ENCODE measurements at places on chromosomes 3 and 15.

DNA sequence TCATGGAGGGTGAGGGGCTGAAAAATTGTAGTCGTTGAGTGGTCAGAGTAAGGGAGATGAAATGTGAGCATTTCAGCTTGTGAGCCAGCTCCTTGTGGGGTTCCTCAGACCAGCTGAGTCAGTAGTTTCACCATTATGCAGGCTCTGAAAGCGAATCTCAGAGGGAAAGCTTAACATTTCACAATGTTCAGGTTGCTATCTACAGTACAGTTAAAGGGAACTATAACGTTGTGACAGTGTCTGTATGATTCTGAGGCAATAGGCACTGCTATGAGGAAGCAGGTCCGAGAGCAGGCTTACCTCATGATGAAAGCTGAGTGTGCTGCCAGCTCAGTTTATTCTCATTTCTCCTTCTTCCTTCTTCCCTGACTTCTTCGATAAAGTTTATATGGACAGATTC, 469.6 kb downstream of the EDEM1 start:
- no peak for DNase-seq

GRCh38 chr3:73839032-73839431, 214.3 kb upstream of the PDZRN3 start:
- no peak for DNase-seq

GRCh38 chr3:10554236-10554611, 48.8 kb upstream of the ATP2B2 start:
- no peak for DNase-seq

GRCh38 chr15:65952391-65953053, 83.2 kb downstream of the RAB11A start:
- no peak for DNase-seq

DNA sequence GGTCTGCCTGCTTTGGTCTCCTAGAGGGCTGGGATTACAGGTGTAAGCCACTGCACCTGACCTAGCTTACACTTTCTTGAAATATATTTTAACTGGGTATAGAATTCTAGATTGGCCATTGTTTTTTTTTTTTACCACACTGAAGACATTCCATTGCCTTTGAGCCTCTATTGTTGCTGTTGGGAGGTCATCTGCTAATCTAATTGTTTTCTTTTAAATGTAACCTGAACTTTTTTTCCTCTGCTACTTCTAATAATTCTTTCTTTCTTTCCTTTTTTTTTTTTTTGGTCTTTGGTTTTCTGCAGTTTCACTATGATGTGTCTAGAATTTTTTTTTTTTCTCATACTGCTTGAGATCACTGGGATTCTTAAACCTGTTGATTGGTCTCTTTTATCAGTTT, 28.1 kb downstream of the ERICH6 start:
- DNase-seq, result no peak

DNA sequence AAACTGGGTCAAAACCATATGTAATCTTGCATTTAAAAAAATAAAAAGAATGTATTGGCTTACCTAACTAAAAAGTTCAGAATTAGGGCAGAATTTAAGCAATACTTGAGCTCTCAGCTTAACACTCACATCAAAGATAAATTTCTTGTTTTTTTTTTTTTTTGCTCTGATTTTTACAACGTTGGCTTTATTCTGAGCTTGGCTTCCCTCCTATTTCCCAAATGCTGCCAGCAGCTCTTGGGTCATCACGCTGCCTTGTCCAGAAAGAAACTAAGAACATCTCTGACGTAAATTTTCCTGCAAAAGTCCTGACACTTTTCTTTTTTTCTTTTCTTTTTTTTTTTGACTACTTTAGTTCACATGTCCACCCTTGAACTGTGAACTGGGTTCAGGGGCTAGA, 150.6 kb upstream of the TGFBR2 start:
- DNase-seq, result no peak

GRCh38 chr3:56468184-56469106, at the start of gene ERC2:
Gene ERC2, minus strand, starts transcription at chr3:56468467.
- DNase-seq, result peak; percentile 20

DNA sequence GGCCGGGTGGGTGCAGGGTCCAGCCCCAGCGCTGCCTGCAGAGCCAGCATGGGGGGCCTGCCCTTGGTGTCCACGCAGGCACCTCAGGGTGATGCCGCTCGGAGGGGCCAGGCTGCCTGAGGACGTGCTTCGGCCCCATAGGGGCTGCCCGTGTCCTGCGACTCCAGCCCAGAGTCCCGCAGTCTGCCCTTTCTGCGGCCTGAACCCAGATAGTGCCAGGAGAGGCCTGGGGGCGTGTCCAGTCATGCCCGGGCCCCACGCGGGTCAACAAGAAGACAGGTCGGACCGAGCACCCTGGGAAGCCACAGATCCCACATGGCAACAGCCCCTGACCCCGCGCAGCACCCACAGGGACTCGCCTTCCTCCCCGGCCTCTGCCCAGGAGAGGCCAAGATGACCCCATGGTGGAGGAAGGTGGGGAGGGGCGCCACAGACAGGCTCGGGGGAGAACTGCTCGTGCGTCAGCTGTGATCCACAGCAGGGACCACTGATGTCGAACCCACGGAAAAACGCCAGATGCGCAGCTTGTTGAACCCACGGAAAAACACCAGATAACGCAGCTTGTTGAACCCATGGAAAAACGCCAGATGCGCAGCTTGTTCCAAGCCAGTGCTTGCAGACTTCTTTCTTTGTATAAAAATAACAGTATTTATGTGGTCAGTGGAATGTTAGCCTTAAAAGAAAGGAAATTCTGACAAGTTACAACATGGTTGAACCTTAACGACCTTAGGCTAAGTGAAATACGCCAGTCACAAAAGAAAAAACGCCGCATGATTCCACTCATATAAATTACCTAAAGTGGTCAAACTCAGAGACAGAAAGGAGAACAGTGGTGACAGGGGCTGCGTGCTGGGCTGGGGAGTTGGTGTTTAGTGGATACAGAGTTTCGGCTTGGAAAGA, 28.5 kb downstream of the CYFIP1 start:
- DNase-seq, result no peak

DNA sequence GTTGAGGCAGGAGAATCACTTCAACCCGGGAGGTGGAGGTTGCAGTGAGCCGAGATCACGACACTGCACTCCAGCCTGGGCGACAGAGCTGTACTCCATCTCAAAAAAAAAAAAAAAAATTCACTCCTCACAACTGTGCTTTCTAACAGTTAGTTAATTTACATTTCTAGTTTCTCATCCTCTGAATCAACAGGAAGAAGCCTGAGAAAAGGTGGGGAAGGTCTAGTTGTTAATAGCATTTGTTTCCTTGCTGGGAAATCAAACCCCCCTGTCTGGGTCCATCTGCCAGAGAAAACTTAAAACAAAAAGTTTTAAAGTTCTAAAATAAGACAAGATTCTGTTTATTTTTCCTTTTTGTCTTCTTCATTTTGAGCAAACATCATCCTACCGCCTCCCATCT, 62.3 kb downstream of the TMEM39A start:
- DNase-seq, result no peak

GRCh38 chr3:14307656-14308302, 94.6 kb upstream of the SLC6A6 start:
- DNase-seq, result no peak

DNA sequence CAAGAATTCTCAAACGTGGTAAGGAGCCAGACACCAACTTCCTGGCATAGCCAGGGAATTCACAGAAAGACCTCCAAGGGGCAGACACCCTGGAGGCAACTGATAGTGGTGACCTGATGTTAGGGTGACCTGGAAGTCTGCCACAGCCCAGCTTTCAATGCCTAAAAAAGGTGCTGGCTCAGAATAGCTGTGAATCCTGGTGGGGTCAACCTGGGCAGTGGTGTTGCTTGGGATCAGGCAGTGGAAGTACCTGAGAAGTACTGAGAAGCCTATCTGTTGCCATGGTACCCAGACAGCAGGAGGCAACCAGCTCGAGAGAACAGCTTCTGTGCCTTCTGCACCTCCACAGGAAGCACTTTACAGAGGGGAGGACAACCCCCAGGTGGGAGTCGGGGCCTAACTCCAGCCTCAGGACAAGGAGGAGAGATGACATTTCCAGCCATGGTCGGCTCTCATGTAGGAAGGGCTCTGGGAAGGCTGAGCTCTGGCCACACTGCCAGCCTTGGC, 55.4 kb upstream of the LARS2 start:
- DNase-seq, result no peak

GRCh38 chr15:45439521-45440260, 61.3 kb upstream of the GATM start:
- DNase-seq, result no peak

- DNase-seq, result no peak
These were observed 32.7 kb upstream of the PLSCR5 start for GRCh38 chr3:146637871-146638270.

- DNase-seq, result peak; percentile 28
These were observed 39.0 kb upstream of the CBLB start for GRCh38 chr3:105907777-105908176.

DNA sequence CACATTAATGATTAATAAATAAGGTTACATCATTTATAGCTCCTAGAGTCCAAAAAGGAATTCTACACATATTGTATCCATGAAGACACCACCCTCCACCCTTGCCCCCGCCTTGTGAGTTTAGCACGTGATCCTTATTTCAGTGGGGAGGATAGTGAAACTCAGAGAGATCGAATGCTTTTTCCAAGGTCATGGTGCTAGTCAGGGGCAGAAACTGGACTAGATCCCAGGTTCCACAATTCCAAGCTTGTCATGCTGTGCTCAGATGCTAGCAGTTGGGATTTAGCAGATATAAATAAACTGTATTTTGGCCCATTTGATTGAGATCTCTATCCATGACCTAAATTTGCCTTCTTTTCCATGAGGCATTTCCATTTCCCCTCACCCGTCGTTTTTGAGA, 227.4 kb upstream of the THRB start:
- peak; percentile 13 for DNase-seq

DNA sequence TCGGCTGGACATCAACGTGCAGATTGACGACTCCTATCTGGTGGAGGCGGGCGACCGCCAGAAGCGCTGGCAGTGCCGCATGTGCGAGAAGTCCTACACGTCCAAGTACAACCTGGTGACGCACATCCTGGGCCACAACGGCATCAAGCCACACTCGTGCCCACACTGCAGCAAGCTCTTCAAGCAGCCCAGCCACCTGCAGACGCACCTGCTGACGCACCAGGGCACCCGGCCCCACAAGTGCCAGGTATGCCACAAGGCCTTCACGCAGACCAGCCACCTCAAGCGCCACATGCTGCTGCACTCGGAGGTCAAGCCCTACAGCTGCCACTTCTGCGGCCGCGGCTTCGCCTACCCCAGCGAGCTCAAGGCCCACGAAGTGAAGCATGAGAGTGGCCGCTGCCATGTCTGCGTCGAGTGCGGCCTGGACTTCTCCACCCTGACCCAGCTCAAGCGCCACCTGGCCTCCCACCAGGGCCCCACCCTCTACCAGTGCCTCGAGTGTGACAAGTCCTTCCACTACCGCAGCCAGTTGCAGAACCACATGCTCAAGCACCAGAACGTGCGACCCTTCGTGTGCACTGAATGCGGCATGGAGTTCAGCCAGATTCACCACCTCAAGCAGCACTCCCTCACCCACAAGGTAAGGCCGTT, 34.2 kb downstream of the IDH2 start:
- no peak for DNase-seq

- DNase-seq, result no peak
These were observed 4.9 kb upstream of the ENTPD3 start for GRCh38 chr3:40381904-40382616.

- no peak for DNase-seq
These were observed 47.2 kb upstream of the IREB2 start for GRCh38 chr15:78390826-78391225.

- no peak for DNase-seq
These were observed 108.5 kb downstream of the TNIK start for GRCh38 chr3:171351676-171352075.

DNA sequence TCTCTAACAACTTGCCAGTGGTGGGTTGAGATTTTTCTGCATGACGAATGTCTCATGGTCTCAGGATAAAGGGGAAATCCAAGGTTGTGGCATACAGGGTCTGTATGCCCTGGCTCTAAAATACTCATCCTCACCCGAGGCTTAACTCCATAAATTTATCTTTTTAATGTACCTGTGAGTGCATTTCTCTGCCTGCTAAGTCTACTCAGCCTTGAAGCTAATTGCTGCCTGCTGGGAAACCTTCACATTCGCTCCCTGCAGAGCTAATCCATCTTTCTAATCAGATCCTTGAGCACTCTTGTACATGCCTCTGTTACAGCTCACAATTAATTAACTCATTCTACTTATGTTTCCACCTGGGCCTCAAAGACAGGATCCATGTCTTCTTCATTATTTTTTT, 93.8 kb downstream of the CMSS1 start:
- DNase-seq, result no peak

DNA sequence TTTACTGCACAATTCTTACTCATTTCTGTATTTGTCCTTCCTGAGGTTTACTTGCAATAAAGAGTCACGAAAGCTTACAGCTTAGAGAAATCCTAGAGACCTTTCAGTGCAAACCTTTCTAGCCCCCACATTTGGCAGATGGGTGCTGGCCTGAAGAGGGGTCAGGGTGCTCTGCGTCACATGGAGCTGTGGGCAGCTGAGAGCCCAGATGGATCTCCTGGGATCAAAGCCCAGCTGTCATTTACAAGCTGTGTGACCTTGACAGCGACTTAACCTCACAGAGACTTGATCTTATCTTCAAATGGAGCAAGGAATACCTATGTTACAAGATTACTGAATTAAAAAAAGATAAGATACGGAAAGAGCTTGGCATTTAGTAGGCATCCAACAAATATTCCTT, 24.0 kb upstream of the RAF1 start:
- DNase-seq, result no peak

DNA sequence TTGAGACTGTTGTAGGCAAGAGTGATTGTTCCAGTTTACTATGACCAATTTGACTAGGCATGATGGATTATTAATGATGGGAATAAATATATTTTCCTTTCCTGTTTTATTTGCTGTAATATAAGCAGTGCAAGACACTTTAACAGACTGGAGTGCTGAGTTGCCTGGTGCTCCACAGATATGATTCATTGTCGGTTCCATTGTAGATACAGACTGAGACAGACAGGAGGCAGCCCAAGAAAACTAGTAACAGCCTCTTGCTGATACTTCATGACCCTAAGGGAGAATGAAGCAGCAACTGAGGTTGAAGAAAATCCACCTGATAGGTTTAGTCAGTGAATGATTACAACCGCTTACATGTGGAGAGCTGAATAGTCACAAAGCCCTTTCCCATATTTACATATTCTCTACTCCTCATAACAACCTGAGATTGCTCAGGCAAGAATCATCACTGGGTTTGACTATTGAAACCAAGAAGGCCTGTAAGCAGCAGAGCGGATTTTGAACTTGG, 235.1 kb upstream of the TPRG1 start:
- DNase-seq, result no peak

- no peak for DNase-seq
These were observed 326.3 kb downstream of the UACA start for GRCh38 chr15:70437089-70437488.

GRCh38 chr3:118080889-118081288, 953.8 kb downstream of the IGSF11 start:
- DNase-seq, result peak; percentile 2

All from pons (tissue), 1 donor.